ENCODE measurements at places on chromosomes 16 and 17.

DNA sequence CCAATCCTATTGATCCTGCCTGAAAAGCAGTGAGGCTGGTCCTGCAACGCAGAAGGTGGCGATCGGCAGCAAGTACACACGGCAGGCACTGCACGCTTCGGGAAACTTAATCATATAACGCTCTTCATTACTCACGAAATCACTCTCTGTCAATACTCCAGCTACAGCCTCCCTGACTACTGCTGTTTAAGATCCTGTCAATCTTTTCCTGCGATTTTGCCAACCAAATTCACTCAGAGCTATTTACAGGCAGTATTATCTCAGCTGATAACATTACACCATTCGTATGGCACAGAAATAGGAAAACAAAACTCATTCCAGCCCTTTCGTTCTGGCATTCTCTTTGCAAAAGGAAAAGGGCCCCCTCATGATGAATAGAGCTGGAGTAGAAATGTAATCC, 262.4 kb upstream of the CDH8 start:
- no peak for DNase-seq

GRCh38 chr16:72112906-72113615, 19.4 kb downstream of the DHX38 start:
- DNase-seq: no peak

DNA sequence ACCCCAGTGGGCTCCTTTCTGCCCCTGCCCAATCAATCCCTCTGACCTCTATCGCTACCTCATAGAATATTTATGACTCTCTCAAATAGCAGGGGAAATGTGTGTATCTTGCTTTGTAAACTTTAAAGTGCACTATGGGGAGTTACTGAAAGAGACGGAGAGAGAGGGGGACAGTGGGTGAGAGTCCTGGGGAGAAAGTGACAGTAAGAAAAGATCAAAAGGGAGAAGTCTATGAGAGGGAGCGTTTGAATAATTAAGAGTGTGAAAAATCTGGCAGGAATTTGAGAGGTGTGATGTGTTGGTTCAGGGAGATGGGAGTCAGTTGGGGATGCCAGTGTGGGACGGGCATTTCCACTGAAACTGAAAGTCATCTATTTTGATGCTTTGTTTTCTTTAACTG, 32.6 kb downstream of the USP43 start:
- no peak for DNase-seq

- no peak for DNase-seq
Observed at GRCh38 chr17:37096071-37096470, 147.3 kb downstream of the AATF start.

Measured in stimulated activated CD4-positive, alpha-beta T cell treated with anti-CD3 and anti-CD28 coated beads, TNF-alpha, amount 100 ng/mL, for 48 hours (primary cell).